ENCODE measurements at places on chromosomes 5 and 9.

DNA sequence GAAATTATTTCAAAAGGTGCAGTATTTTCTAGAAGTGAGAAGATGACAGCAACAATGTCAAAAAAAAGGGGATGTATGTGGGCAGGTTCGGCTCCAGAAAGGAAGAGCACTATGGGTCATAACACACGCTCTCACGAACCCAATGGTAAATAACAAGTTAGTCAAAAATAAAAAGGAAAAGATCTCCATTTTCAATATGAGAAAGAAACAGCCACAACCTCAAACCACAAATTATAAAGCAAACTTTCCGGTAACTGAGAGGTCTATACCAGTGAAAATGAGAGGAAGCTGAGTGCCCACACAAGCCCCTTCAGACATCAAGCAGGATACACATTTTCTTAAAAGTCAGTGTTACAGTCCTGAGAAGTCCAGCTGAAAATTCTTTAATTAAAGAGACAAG lies 398.5 kb upstream of the RPS23 start:
- peak; percentile 84 for DNase-seq

DNA sequence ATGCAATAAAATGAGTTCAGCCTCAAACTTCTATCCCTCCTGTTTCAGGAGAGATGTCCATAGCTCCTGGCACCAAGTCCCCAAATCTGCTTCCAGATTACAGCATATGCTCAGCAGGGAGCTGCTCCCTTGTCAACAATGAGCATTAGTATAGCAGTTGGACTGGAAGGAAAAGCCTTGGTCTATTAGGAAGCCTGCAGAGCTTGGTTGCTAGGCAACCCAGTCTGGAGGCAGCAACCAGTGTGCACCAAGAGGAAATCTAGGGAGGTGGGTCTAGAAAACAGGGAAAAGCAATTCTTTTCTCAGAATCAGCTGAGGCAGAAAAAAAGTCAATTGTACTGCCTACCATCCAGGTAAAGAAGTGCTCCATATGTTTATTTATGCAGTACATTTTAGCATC lies 229.5 kb upstream of the NMUR2 start:
- DNase-seq, result no peak

DNA sequence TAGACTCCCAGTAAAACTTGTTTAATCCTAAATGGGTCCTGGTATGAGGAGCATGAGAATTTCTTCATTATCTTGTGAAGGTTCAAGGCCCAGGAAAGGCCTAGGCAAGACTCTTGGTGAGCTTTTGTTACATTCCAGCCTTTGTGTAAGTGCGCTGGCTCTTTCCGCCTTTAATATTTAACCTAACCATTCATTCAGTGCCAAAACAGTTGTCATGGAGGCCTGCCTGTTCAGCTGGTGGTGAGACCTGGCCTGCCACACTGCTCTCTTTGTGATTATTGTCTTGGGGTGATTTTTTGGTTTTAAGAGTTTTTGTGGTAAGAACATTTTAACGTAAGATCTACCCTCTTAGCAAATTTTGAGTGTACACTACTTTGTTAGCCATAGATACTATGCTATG lies 127.5 kb upstream of the WWC1 start:
- no peak for DNase-seq

GRCh38 chr5:104299998-104300706 lies 737.6 kb upstream of the NUDT12 start:
- no peak for DNase-seq

GRCh38 chr5:95229646-95230045 lies 55.2 kb downstream of the MCTP1 start:
- DNase-seq, result no peak

- no peak for DNase-seq
Observed at GRCh38 chr5:158953929-158954534, 145.7 kb downstream of the EBF1 start.

- peak; percentile 49 for DNase-seq
Observed at GRCh38 chr9:99822109-99822805, 572 bp downstream of the NR4A3 start.

GRCh38 chr5:98099448-98100105 lies 673.9 kb upstream of the RGMB start:
- DNase-seq, result no peak

GRCh38 chr5:54383225-54383901 lies 72.1 kb upstream of the HSPB3 start:
- no peak for DNase-seq

GRCh38 chr9:98935071-98935505 lies 8.6 kb upstream of the COL15A1 start:
- DNase-seq, result no peak

GRCh38 chr5:100516285-100516684 lies 18.9 kb upstream of the FAM174A start:
- no peak for DNase-seq

GRCh38 chr5:147442224-147442623 lies 67.6 kb downstream of the DPYSL3 start:
- no peak for DNase-seq

DNA sequence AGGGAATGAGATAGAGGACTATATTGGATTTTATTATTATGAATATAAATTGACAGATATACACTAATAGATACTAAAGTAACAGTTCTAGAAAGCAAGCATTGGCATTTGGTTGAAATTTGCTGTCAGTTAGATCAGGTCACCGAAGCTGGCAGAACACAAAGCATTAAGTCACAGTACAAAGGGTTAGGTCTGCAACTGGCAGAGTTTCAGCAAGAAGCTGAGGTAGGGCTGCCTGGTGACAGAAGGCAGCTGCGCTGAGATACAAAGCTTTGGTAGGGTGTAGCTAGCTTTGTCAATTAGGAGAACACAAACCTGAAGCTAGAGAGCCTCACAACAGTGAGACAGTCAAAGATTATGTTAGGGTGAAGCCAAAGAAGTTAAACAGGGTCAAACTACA lies 6.3 kb upstream of the CSNK1G3 start:
- DNase-seq, result no peak

- no peak for DNase-seq
Observed at GRCh38 chr5:143629871-143630659, 181.9 kb upstream of the HMHB1 start.

GRCh38 chr9:111074395-111074794 lies 36.1 kb upstream of the LPAR1 start:
- no peak for DNase-seq

DNA sequence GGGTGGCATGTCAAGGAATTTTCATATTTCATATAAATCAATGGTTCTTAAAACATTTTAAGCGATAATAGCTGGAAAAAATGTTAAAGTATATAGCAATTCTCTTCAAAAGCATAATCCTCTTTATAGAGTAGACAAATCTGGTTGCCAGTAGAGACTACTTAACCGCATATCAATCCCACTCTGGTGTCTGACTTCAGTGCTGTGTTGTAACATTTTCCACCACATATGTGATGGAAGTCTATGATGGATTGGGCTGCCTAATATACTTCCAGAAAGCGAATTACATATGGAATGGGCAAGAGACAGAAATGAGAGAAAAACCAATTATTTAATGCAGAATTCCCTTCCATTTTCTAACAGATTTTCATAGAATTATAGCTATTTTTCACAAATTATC lies 54.3 kb downstream of the FBN2 start:
- DNase-seq, result no peak

- no peak for DNase-seq
Observed at GRCh38 chr9:37241340-37241739, 121.0 kb downstream of the ZCCHC7 start.

- DNase-seq, result no peak
Observed at GRCh38 chr9:79756414-79756813, 184.6 kb downstream of the TLE4 start.

GRCh38 chr9:101027236-101027635 lies 1.3 kb upstream of the PLPPR1 start:
- no peak for DNase-seq

GRCh38 chr5:119332978-119333401 lies 22.8 kb upstream of the TNFAIP8 start:
- DNase-seq, result no peak

DNA sequence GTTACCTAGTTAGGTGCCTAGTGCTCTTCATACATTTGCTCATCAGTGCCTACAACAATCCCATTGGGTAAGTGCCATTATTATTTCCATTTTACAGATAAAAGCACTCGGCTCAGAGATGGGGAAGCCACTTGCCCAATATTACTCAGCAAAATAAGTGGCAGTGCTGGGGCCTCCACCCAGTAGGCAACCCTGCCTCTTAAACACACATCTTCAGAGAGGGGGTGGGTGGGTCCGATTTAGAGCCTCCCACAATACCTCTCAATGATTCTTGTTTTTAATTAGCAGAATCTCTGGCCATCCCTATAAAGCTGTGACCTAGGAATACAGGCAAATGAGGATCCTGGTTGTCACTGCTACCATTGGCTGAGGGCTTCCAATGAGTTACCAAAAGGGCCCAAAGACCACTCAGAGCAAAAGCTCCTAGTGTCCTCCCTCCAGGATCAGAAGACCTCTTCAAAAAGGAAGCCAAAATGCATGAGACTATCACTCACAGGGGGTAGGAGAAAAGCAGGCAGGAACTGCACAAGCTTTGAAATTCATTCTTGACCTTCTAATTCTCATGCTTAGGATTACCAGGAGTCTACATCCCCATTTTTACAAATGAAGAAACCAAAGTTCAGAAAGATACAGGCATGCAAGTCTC lies 36.1 kb upstream of the UBE2D2 start:
- DNase-seq, result no peak

- DNase-seq, result no peak
Observed at GRCh38 chr5:71011194-71011792, 13.8 kb downstream of the NAIP start.

GRCh38 chr5:100731768-100732167 lies 171.3 kb downstream of the ST8SIA4 start:
- peak; percentile 72 for DNase-seq

GRCh38 chr5:108459769-108460168 lies 77.9 kb upstream of the FBXL17 start:
- no peak for DNase-seq

DNA sequence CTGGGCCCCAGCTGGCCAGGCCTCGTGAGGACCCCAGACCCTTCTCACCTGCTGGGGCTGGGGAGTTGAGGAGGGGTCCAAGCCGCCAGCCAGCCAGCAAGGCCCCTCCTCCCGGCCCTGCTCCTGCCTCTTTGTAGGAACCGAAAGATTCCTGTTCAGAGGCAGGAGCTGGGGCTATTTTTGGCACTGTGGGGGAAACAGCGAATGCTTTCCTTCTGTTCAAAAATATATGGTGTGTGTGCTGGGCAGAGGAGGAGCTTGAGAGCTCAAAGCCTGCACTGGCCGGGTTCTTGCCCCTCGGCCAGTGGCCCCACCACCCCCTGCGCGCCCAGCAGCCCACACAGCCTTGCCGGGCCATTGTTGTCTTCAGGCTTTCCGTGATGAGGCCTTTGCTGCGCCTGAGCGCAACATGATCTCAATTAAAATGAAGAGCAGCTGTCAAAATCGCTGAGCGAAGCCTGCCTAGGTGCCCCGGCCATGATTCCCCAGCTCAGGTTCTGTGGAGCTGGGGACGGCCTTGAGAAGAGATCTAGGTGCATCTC lies 13.4 kb downstream of the NCS1 start:
- no peak for DNase-seq

DNA sequence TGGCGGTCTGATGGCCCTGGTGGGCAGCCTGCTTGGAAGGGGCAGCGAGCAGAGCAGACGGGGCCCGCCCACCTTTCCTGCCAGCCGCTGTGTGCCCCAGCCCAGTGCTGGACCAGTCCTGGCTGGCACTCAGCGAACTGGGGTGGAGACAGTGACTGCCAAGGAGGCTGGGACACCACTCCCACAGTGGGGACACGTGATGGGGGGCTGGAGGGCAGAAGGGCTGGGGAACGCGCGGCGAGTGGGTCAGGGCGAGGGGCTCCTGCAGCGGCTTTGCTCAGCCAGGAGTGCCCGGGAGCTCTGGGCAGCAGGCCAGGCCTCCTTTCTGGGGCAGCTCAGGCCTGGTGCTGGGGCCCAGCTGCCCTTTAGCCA lies 19.5 kb downstream of the NCS1 start:
- no peak for DNase-seq

- DNase-seq, result no peak
Observed at GRCh38 chr5:9977070-9977469, 272.6 kb downstream of the ATPSCKMT start.

DNA sequence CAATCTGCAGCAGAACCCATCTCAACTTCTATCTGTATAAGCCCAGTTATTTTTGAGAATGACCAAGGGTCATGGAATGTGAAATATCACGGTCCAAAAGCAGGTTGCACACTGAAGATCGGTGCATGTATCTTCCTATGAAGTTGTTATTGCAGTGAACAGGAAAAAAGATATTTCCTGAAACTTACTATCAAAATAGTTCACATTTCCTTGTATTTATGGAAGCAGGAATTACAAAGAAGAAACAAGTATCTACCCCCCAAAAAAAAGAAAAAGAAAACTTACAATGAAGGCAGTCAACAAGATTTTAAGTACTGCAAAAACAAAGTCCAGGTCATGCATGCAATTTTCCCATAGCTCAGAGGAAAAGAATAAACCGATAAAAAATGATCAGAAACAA lies 70.0 kb downstream of the MPDZ start:
- no peak for DNase-seq

- no peak for DNase-seq
Observed at GRCh38 chr9:93182572-93182971, 1.4 kb upstream of the WNK2 start.

- no peak for DNase-seq
Observed at GRCh38 chr9:94005272-94005901, 50.2 kb upstream of the BARX1 start.

DNA sequence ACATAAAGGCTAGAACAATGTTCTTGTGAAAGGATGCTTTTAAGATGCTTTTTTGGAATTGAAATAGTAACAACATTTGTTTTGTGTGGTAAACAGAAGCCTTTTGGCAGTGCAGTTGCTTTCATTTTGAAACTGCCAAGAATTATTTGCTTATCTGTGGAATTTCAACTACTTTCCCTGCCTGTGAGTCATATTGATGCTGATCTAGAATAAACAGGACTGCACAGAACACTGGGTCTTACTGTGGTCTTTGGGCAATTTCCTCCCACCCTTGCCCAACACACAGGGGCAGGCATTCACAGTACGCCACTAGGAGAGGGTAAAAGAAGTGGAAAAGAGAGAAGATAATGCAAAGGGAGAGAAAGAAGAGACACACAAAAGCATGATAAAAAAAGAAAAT lies 483.7 kb downstream of the ELAVL2 start:
- no peak for DNase-seq

GRCh38 chr5:73945505-73945904 lies 319.5 kb downstream of the ARHGEF28 start:
- DNase-seq, result peak; percentile 18

All from activated CD4-positive, alpha-beta T cell treated with anti-CD3 and anti-CD28 coated beads, Interleukin-10, Interleukin-2, amounts not matched to agents 100 ng/mL and 50 ng/mL, durations not matched to agents 16 hours and 8 hours (primary cell).